ENCODE measurements at places on chromosomes 6 and 20. TPM values are rescaled to one million over a fixed set of nuclear protein-coding genes. Genes with fewer than 3 reads are reported as not detected.

DNA sequence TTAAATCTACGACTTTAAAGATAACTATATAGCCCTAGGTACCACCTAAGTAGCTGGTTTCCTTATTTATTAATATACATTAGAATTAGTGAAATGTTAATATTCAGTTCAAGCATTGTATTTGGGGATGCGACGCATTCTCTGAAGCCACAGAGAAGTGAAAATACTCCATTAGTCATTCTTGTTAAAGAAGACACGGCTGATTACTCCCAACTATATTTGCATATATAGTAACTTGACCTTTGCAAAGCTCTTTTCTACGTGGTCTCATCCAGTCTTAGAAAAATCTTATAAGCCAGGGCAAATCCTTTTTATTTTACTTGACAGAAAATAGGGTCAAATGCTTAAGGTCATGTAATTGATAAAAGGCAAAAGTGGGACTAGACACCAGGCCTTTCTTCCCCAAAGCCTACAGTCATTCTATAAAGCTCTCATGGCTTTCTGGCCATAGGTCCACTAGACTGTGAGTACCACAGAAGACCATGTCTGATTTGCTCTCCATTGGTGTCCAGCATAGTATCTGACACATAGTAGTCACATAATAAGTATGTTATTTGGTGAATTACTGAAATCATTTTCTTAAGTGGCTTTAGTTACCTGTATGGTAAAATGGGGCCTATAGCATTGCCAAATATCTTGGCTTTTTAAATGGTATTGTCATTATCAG lies 11.3 kb downstream of the ZHX3 start:
- no peak for DNase-seq

- DNase-seq: peak; percentile 68
These were observed 21.1 kb downstream of the SESN1 start for GRCh38 chr6:109073344-109074132.

- DNase-seq: no peak
These were observed 19.8 kb downstream of the TAB2 start for GRCh38 chr6:149337320-149337719.

DNA sequence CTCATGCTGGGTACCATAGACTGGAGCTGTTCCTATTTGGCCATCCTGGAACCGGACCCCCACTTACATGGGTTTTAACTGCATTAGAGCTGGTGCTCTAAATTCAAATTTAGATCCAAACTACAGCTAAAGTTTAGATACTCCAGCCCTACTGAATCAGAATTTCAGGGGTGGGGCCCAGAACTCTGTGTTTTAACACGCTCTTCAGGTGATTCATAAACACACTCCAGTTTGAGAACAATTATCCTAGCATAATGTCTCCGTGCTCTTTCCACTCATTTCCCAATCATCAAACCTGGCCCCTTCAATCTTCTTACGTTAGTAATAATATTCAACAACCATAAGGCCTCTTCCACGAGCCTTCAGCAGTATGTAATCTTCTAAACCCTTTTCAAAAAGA lies 15.3 kb downstream of the TRPC4AP start:
- DNase-seq: no peak

The SLC17A1 gene
- total RNA-seq: not detected

- DNase-seq: no peak
These were observed 3.5 kb downstream of the FKBP1C start for GRCh38 chr6:63214816-63215215.

The CHRNA4 gene
- not detected for total RNA-seq

The NKX2-4 gene
- not detected for total RNA-seq

The ZC3H12D gene
- 0.48 TPM for total RNA-seq

DNA sequence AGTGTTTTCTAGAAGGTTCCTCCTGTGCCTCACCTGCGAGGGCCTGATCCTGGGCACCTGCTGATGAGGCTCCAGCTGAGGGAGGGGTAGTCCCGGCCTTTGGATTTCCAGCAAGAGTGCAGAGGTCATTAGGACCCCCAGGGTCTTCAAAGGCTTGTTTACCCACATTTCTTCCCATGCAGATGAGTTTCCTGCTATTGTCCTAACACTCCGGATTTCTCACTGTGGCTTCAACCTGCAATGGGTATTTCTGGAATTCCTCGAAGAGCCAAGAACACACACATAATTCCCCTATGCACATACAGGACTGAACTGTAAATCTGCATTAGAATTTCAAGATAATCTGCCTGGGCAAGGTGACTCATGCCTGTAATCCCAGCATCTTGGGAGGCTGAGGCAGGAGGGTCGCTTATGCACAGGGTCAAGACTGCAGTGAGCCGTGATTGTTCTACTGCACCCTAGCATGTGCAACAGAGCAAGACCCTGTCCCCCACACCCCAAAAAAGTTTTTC lies 53.9 kb downstream of the ADNP start:
- no peak for DNase-seq

The COL12A1 gene
- 28.7 TPM for total RNA-seq

Data from RPMI7951 (cell line).